ENCODE measurements at places on chromosomes 7 and 10. TPM values are rescaled to one million over a fixed set of nuclear protein-coding genes. Genes with fewer than 3 reads are reported as not detected.

SUN3 gene
- not detected for total RNA-seq

GRCh38 chr10:26525586-26525985 lies 87.4 kb downstream of the APBB1IP start:
- no peak for DNase-seq

DNA sequence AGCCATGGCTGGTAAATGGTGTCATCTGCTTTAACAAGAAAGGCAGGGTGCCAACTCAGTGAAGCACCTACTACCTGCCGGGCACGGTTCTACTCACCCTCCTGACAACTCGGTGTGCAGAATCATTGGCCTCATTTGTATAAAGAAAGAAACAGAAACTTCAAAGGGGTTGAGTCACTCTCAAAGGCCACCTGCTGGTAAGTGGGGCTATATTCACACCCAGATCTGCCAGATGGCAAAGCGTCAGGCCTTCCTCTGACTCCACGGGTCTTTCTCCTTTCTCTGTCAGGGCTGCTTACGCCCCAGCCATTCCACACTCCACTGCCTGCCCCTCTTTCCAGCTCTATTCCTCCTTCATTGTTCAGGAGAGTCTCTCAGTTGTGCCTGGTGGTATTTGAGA lies 309.2 kb downstream of the GFRA1 start:
- no peak for DNase-seq

STEAP1 gene
- 0.82 TPM for total RNA-seq

DNA sequence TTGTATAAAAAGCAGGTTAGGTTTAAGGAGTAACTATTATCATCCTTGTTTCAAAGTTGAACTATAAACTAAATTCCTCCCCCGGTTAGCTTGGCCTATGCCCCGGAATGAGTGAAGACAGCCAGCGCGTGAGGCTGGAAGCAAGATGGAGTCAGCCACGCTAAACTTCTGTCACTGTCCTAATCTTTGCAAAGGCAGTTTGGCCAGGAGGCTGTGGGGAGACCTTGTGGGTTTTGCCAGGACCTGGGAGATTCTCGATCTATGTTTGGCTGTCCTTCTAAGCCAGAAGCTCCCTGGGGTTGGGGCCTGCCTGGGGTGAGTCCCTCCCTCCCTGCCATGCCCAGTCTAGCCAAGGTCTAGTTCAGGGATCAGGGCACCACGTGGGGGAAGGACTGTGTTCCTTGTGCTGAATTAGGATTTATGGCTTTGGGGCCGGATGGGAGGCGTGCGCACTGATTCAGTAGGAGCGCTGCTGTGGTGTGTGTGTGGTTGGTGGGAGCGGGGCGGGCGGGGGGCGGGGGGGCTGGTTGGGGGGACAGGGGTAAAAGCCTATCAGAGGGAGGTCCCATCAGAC lies 871 bp upstream of the GTF2IRD1 start:
- no peak for DNase-seq

HOXA6 gene
- not detected for total RNA-seq

JAZF1 gene
- total RNA-seq: 39.5 TPM

DNA sequence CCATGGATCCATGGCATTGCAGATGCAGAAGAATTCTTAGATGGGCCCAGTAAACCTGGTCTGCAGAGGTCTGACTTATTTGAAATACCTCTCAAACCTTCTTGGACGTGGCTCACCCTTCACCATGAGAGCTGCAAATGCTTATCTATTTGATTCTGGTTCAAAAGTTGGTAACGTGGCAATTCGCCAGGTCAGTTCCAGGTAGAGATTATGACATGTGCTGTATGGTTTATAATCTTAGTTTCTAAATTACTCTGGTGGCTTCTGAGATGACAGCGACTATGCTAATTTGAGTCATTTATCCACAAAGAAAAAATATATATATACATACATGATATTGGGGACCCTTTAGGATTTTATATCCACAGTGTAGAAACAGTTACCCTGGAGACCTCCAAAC lies 68.8 kb downstream of the NRP1 start:
- DNase-seq: no peak

All from frontal cortex (tissue), 4 donors.